Right forelimb (tissue), 1 donor: ENCODE measurements at places on chromosomes 4 and X.

DNA sequence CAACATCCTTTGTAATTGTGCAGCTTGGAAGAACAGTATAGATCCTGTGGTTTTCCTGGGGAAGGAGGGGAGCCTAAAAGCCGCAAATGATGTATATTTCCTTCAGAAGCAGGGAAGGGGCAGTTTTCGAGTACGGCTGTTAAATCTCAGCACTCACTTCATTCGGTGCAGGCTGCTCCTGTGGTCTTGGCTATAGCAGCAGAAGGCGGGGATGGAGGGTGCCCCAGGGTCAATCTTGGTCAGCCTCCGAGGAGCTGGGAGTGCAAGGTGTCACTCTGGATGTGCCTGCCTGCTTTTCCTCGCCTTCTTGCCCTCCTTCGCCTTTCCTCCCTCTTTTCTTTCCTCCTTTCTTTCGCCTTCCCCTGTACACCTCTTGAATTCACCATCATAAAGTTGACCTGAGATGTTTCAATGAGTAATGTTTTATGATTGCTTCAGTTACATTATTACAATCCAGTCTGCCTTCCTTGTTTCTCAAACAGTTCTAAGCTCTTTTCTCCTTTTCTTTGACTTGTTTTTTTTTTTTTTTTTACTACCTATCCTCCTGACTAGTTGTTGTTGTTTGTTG lies 101.6 kb downstream of the RELL1 start:
- no peak for DNase-seq

GRCh38 chr4:150769248-150769647 lies 187.3 kb downstream of the MAB21L2 start:
- no peak for DNase-seq

GRCh38 chr4:140094438-140095420 lies 59.3 kb downstream of the MAML3 start:
- DNase-seq = peak; percentile 73

DNA sequence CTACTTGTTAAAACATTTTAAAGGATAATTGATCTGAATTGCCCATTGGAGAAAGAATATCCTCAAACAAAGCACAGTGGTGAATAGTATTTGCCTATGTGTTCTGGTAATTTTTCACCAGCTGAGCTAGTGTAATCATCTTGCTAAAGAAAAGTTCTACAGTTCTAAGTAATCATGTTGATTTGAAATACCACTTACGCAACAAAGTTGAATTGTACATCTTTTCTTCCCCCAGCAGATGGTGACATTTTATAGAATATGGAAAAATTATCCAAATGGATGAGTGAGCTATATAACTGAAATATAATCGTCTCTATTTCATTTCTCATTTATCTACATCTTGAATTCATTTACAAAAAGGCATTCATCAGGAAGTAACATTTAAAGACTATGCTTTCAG lies 9.7 kb upstream of the ZNF674 start:
- no peak for DNase-seq

GRCh38 chr4:28176942-28177341 lies 1316.3 kb downstream of the STIM2 start:
- DNase-seq = no peak

GRCh38 chrX:153585827-153586226 lies 13.1 kb downstream of the CCNQ start:
- DNase-seq = no peak

DNA sequence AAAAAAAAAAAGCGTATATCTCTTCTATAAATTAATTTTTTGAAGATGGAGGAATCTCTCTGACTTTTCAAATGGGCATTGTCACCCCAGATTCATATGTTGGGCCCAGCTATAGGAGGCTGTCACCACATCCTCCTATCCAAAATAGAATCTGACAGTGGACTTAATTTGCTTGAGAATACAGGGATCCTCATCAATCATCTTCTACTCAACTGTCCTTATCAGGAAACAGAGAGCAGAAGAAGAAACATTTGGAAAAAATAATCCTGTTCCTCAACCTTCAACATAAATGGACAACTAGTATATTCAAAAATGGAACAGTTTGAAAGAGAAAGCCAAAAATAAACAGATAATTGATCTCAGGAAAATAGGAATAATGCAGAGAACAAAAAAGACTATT lies 725.4 kb upstream of the INTU start:
- no peak for DNase-seq

DNA sequence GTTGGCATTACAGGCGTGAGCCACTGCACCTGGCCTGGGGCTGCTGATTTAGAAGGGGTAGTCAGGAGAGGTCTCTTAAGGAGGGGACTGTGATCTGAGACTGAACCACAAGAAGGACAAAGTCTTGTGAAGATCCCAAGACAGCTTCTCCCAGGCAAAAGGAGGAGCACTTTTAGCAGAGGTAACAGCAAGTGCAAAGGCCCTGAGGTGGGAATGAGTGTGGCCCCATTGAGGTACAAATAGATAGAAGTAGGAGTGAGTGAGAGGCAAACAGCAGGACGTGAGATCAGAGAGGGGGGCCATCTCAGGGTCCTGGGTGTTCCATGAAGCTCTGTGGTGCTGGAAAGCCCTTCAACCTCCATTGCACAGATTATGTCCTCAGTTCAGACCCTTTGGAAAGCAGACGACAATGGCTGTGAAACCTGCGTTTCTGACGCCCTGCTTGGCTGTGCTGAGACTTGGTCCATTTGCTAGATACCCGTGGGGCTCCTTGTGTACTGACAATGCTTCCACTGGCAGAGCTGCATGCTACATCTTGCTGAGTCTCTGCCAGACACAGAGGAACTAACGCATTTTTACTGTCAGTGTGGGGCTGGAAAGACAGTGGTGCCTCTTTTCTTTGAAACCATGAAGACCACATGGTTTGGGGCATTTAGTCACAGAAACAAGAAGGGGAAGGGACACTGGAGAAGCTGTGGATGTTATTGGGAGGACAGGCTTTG lies 1.3 kb upstream of the CCKAR start:
- DNase-seq = no peak

DNA sequence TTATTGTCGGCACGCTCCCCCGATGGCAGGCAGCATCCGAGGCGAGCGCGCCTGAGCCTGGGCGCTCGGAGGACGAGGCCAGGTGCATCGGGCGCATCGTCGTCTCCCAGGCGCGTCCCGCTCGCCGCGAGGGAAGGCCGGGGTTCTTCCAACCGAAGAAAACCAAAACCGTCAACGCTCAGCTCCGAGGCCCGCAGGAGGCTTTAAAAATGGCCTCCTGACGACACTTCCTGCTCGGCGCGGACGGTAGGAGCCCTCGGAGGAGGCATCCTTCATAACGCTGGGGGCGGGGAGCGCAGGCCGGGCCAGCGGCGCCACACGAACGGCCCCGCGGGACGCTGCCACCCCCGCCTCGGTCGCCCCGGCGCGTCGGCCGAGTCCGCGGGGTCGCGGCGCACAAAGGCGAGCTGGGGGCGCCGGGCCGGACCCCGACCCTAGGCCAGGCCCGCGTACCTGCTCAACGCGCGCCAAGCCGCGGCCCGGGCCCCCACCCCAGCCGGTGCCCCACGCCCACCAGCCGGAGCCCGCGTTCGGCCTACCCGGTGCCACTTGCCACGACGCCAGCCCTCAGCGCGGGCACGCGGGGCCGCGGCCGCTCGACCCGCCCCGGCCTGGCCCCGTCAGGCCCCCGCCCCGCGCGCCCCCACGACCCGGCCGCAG lies 501 bp downstream of the ZNF518B start:
- peak; percentile 72 for DNase-seq

- peak; percentile 40 for DNase-seq
Measured at GRCh38 chrX:77528034-77528433, 80.8 kb downstream of the FGF16 start.

- no peak for DNase-seq
Measured at GRCh38 chr4:91057871-91058270, 930.7 kb downstream of the CCSER1 start.
